ENCODE measurements at places on chromosomes 16 and 17.
A peak's percentile ranks its signal among the peaks of the same experiment; 100 is the strongest.

- DNase-seq, result no peak
Measured at GRCh38 chr16:46914556-46915201, 30.5 kb downstream of the GPT2 start.

- peak; percentile 26 for DNase-seq
Measured at GRCh38 chr17:74863420-74864296, 4.0 kb upstream of the GRIN2C start.

- peak; percentile 66 for DNase-seq
Measured at GRCh38 chr16:89711601-89712273, 9.0 kb downstream of the VPS9D1 start.

GRCh38 chr16:65098916-65099315, 22.9 kb downstream of the CDH11 start:
- DNase-seq, result peak; percentile 60

DNA sequence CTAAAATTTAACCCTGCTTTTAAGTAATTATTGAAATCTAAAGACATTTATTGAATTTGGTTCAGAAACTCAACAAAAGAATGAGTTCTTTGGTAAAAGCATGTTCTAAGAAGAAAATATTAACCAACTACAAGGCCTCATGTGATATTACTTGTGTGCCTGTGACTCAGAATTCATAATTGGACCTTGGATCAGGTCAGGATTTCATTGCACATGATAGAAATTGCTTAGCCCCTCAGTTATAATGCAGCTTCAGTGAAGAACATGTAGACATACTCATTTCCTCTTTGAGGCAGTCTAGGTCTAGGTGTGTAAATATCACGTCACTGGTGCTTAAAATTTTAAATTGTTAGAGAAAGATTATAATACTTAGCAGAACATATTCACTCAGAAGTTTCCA, 410.0 kb upstream of the SOX9 start:
- DNase-seq, result no peak

GRCh38 chr16:19757762-19758595, 39.9 kb downstream of the IQCK start:
- DNase-seq, result no peak

GRCh38 chr17:21034340-21035235, 8.2 kb downstream of the USP22 start:
- DNase-seq, result peak; percentile 37

DNA sequence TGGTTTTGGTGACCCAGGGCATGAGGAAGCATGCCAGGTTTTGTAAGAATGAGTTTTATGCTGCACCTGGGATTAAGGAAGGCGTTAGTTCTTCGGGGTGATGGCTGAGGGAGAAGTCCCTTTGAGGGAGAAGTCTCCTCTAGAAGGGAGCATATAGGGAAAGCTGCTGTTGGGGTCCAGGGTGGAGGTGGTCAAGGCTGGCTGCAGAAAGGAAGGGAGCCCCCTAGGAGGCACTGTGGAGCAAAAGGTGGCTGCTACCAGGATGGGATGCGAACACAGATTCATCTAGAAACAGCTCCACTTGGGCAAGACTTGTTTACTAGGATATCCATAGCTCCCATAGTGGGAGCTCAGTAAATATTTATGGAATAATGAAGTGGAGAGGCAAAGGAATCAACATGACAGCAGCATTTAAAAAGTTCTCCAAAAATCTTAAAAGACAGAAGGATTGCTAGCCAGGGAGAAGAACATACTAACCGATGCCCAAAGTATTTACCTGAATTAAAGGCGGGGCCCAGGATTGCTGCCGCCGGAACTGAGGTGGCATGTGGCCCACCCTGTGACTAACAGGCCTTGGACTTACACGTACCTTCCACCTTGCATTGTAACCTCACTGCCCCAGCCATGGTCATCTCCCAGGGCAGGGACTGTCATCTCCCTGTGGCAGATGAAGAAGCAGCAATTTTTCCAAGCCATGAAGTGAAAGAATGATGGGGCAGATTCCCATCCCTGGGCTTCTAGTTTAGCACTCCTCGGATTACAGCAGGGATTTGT, 7.1 kb upstream of the LPCAT2 start:
- no peak for DNase-seq

- DNase-seq, result no peak
Measured at GRCh38 chr17:82756166-82756565, 4.3 kb downstream of the TBCD start.

DNA sequence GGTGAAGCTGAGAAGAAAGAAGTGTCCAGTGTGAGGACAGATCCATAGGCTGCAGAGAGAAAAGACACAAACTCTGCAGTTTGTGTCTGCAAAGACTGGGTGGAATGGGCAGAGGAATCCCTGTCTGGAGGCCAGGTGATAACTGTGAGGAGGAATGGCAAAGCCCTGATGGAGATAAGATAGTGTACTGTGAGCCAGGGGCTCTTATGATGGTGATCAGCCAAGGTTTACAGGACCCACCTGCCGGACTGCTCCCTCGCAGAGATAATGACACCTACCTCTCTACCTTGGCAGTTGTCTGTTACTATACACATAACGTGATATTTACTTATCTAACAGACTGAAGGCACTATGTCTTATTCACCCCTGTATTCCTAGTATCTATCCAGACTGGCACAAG, 92.6 kb upstream of the ASIC2 start:
- DNase-seq, result no peak

DNA sequence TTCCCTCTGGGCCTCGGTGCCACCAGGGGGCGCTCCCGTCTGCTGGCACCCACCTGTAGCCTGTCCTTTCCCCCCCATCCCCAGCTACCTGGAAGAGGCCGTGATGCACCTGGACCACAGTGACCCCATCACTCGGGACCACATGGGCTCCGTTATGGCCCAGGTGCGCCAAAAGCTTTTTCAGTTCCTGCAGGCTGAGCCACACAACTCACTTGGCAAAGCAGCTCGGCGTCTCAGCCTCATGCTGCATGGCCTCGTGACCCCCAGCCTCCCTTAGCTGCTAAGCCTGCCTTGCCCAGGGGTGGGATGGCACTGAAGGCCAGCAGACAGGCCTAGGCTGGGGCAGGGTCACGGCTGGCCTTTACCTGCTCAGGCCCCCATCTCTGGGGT, 818 bp upstream of the NRN1L start:
- peak; percentile 37 for DNase-seq

DNA sequence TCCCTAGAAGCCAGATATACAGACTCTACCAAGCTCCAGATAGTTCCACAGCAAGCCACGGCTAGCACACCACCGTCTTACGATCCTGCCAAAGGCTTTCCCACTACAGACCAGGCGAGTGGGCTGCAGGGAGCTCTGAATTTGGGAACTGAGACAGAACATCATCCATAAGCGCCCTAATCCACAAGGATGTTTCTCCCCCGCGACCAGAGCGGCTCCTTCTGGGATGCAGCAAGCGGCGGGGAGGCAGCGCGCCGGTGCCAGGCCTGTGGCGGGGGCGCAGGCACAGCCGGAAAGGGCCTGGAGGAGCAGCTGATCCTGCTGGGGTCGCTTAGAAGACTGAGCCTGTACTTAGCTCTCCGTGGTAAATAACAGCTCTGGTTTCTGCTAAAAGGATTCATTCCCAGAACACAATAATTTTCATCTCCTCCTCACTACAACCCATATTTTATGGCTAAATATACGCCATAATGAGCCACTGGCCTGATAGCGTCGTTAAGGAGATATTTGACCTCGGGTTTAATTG, 16.2 kb upstream of the FOXF1 start:
- no peak for DNase-seq

DNA sequence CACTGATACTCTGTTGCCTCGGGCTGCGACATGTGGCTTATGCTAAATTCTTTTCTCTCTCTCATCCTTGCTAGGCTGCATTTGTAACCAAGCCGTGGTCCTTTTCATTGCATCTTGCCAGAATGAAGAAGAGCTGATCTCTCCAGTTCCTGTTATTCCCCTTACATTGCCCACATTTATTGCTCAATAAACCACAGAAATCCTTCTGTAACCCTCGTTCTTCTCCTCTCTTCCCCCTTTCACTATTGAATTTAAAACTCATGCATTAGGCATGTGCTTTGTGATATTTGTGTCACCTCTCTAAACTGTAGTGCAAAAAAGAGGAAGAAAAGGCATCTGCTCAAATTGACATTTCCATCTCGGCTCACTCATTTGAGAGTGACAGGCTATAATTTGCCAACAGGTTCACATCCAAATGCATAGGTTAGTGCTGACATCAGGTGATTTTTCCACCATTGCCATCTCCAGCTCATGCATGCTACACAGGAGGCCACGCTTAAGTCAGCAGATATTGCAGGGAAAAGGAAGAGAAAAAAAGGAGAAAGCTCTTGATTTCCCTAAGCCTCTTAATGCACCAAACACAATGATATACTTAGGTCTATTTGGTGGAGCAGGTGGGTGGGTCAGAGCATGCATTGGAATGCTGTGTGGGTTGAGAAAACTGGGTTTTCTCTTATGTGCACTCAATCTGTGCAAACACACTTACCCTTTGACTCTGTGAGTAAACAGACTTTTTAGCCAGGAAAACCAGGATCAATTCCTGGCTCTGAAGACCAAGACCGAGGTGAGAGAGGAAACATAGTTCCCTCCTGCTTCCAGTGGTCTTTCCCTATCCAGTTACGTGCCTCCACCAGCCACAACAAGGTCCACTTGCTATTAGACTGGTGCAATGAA, 642.7 kb downstream of the HS3ST4 start:
- no peak for DNase-seq

GRCh38 chr16:73196670-73197069, 148.7 kb upstream of the ZFHX3 start:
- peak; percentile 58 for DNase-seq

GRCh38 chr16:57724531-57724930, 11.0 kb upstream of the KATNB1 start:
- DNase-seq, result no peak

DNA sequence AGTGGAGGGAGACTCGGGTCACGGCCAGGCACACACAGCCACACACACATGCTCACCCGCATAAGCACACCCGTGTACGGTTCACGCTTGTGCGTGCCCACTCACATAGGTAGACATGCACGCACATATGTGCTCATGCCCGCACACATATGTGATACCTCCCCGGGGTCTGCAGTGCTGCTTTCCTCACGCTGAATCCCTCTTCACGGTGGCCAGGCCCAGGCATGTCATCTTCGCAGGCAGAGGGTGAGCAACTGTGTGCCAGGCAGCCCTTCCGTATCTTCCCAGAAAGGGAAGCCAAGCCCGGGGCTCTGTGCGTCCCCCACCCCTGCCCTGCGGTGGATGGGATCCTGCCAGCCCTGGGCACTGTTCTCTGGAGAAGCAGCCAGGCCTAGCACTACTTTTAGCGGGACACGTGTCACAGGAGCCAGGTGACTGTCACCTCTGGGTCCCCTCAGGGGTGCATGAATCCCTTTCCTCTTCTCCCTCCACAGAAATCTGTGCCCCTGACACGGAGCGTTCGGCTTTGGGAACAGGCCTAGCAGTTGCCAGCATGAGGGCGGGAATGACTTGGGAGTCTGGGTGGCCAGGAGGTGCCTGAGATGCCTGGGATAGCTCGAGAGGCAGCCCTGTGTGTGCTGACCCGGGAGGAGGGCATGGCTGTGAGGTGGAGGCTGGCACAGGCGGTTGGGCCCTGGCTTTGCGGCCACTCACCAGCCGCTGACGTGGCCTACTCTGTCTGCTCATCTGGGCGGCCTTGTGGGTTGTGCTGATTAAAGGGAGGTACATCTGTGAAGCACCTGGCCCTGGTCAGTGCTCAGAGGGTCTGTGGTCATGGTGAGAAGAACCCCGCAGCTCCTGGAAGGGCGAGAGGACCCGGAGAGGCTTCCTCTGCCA, 47.5 kb downstream of the BAIAP2 start:
- no peak for DNase-seq

DNA sequence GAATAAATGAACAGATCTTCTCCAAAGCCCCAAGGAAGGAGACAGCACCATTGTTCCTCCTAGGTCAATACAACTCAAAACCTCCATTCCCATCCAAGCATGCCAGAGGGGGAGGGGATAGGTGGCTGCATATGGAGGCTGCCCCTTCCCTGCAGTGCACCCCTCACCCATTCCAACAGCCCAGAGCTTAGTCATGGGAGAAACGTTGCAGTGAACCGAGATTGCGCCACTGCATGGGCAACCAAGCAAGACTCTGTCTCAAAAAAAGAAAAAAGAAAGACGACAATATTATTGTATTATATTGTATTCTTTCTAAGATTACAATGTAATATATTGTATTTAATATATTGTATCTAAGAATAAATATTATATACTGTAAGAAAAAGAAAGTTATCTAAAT, 36.4 kb upstream of the CD300E start:
- no peak for DNase-seq

- DNase-seq, result no peak
Measured at GRCh38 chr17:74598346-74599022, 6.4 kb upstream of the CD300LD start.

DNA sequence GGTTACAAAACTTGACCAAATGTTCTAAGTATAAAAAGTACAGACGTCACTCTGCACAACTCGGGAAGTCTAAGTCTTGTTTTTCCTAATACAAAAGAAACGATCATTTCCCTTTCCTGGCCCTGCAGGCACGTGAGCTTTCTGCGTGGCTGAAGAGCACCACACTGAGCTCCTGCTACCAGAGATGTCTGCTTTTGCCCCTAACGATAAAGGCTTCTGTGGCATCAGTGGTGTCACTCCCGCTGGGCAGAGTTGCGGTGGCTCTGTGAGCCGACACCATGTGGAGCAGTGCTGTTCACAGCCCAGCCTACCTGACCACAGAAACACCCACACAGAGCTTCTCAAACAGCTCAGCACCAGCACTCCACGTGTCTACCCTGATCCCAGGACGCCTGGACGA, 20.5 kb downstream of the EMC8 start:
- DNase-seq, result no peak

DNA sequence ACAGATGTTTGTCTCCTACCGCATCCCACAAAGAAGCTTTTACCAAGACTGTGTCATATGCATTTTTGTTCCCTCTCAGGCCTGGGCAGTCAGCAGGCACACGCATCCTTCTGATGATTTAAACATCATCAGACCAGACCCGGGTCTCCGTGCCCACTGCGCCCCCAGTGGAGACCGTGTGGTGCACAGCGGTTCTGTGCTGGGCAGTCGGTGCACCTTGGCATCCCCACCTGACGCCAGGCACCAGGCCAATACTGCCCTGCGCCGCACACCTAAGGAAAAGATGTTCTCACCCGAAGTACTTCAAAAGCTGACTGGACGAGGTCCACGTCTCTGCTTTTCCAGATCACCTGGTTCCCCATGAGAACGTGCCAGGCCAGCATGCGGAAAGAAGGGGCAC, 10.6 kb upstream of the PLD6 start:
- no peak for DNase-seq

GRCh38 chr17:62899361-62899760, 66.7 kb upstream of the TANC2 start:
- no peak for DNase-seq

- no peak for DNase-seq
Measured at GRCh38 chr16:11582157-11582814, 4.4 kb downstream of the LITAF start.

DNA sequence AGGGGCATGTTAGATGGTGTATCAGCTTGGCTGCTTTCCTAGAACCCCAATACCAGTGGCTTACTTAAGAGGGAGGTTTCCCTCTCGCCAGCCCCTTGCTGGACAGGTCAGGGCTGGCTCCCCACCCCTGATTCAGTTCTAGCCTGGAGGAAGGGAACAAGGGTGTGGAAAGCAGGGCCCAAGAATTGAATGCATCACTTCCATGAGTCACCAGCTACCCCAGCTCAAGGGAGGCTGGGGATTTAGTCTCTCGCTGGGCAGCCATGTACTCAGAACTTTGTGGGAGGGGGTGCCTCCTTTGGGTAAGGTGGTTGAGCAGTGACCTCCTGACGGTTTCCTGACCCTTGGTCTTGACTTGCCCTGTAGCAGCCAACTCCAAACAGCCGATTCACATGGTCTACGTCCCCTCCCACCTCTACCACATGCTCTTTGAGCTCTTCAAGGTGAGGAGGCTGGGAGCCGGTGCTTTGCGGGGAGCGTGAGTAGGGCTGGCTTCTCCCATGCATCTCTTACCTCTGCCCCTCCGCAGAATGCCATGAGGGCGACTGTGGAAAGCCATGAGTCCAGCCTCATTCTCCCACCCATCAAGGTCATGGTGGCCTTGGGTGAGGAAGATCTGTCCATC, 12.8 kb downstream of the PDK2 start:
- DNase-seq, result peak; percentile 75
